SW 1271 (cell line): ENCODE measurements at places on chromosomes 11 and 22.

GRCh38 chr11:88122956-88123355 lies 52.3 kb downstream of the RAB38 start:
- no peak for DNase-seq

DNA sequence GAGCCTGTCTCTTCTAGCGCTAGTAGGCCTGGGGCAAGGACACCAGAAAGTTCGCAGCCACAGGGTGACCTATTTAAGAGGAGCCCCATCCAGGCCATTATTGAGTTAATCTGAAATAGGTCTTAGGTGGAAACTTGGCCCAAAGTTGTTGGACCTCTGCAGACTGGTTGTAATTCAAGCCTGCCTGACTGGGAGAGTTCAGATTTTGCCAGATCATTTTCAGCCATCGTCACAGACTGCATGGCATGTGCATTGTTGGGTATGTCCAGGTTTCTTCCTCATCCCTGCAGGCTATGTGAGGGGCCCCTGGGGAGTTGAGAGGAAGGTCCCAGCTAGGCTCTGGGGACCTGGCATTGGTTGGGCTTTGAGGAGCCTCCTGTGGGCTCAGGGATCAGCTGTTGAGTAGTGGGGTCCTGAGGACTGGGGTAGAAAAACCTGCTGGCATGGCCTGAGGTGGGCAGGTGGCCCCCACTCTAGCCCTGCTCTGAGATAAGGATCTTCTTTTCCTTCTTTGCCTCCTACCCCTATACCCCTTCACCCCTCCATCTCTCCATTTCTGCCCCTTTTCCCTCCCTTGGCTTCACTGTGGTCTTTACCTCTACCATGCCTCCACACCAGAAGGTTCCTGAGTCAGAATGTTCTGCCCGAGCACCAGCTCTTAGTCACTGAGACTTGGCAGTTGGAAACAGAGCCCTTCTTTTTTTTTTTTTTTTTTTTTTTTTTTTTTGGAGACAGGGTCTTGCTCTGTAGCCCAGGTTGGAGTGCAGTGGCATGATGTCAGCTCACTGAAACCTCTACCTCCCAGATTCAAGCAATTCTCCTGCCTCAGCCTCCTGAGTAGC lies 112.7 kb downstream of the MORC2 start:
- no peak for DNase-seq

DNA sequence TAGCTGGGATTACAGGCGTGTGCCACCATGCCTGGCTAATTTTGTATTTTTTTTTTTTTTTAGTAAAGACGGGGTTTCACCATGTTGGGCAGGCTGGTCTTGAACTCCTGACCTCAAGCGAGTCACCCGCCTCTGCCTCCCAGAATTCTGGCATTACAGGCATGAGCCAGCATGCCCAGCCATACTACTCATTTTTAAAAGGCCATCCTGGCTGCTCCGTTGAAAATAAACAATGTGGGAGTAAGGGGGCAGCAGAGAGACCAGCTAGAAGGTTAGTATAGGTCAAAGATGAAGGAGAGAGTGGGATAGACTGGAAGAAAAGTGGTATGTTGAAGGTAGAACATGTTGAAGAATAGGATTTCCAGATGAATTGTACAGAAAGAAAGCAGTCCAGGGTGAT lies 17.6 kb upstream of the LIN7C start:
- DNase-seq, result peak; percentile 31

- DNase-seq, result no peak
Observed at GRCh38 chr22:40290516-40290915, 55.8 kb upstream of the ADSL start.

DNA sequence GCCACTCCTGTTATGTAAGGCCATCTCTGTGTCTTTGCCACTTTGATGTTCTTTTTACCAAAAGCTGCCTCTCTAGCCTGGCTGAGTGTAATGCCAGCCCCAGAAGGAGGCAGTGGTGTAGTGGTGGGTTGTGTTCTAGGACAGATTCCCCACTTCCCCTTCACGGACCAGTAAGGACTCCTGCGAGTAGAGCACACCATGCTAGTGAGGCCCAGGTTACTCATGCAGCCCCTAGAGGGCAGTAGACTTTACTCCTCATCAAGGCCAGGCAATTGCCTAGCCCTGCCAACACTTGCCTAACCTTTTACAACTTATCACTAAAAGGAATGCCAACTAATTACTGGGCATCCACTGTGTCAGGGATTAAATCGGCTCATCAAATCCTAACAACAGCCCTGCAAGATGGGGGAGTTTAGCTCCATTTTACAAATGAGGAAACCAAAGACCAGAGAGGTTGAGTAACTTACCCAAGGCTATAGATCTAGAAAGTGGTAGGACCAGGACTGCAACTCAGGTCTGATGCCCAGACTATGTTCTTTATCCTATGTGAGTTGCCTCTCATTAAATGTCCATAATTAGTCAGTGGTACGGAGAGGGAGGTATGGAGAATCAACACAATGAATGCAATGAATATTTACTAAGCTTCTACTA lies 75.3 kb downstream of the APIP start:
- DNase-seq, result peak; percentile 28

DNA sequence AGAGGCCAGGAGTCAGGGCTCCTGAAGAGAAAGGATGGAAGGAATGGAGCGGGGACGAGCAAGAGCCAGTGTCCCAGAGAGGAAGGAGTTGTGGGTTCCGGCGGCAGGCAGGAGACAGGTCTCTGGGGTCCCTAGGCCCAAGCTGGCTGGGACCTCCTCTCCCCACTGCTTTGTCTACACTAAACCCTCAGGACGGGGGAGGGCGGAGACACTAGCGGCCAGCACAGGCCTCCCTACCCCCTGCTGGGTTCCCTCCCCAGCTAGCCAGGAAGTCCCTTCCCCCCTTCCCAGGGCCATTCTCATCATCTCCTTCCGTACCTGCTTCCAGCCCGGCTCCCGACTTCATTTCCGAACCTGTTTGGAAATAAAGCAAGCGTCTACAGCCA lies 79.5 kb downstream of the ST3GAL4 start:
- no peak for DNase-seq

DNA sequence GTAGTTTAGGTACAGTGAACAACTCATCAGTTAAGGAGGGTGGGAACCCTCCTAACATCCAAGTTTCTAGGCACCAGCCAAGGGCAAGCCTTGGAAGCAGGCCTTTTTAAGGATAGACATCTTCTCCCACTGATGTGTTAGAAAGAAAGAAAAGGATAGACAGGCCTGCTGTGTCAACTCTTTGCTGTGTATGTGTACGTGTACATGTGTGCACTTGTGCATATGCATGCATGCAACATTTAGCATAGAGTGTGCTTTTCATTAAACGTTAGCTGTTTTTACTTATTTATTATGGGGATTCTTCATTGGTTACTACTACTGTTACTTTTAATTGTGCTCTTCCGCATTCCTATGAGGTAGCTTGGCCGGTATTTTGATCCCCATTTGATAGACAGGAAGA lies 36.1 kb downstream of the RNF169 start:
- no peak for DNase-seq

DNA sequence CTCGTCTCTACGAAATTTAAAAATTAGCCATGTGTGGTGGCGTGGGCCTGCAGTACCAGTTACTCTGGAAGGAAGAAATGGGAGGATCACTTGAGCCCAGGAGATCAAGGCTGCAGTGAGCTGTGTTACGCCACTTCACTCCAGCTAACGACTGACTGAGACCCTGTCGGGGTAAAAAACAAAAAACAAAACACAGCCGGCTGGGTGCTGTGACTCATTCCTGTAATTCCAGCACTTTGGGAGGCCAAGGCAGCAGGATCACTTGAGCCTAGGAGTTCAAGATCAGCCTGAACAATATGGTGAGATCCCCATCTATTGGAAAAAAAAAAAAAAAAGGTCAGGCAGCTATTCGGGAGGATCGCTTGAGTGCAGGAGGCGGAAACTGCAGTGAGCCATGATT lies 2.4 kb downstream of the PAFAH1B2 start:
- DNase-seq, result no peak

DNA sequence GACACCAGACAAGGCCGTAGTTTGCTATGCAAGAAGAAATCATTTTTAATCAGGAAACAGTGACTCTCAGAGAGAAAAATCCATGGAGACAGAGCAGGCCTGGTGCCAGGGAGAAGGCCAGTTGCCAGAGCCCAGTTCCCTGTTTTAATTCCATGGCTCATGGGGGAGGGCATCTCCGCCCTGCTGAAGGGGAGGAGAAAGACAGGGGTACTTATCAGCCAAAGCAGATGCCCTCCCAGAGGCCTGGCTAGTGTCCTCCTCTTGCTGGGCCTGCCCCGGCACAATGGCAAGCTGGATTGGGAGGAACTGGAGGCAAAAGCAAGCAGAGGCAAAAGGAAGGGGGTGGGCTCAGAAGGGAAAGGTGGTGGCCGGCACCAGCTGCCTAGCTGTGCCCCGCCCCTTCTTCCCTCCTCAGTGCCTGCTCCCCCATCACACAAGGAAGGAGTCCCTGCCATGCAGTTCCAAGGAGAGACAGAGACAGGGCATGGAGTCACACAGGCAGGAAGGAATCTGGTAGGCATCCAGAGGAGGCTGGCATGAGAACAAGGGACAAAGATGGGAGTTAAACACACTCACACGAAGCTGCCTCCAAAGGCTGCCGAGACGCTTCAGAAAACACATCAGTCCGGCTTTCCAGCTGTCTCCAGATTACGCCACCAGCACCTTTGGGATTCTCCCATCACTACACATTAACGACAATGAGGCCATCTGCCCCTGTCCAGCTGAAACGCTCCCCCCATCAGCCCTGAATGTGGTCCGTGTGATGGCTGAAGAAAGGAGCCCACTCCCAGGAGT lies 591.8 kb downstream of the BUD13 start:
- DNase-seq, result no peak

DNA sequence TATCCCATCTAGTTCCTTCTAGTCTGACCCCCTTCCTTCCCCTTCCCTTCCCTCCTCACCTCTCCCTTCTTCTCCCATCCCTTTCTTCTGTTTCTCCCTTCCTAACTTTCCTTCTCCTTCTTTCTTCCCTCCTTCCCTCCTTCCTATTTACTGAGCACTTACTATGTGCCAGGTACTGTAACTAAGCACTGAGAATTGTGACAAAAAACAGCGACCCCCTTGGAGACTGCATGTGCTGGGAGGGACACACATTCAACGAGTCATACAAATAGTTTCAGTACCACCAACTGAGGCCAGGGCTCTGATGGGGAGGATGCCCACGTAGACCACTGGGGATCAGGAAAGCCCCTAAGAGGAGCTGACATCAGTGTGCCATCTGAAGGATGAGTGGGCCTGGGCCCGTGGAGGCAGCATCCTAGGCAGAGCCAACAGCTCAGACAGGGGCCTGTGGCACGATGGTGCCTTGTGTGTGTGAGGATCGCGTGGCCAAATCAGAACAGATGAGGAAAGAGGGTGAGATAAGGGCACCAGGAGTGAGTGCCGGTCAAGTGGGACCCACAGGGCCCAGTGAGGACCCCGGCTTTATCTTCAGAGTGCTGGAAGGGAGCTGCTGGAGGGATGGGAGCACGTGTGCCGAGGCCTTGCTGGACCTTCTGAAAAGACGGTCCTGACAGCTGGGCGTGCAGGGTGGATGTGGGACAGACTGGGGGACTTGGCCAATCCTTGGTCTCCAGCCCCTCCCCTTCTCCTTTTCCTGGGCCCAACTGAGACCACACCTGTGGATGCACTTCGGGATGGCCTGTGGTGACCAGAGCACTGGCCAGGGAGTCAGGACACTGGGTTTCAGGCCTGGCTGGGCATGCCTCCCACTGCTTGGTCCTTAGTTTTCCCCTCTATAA lies 38.4 kb upstream of the CRYBB3 start:
- DNase-seq, result no peak

DNA sequence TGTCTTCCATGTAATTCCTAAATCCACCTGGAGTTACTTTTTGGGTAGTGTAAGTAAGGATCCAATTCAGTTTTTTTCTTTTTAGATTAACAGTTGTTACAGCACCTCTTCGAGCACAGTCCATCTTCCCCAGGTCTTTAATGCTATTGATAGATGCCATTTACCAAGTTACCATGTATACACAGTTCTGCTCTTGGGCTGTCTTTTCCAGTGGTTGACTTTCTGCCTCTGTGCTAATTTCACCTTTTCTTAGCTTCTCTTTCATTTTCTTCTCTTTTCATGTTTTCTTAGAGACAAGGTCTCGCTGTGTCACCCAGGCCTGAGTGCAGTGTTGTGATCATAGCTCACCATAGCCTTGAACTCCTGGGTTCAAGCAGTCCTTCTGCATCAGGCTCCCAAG lies 12.0 kb downstream of the ATXN10 start:
- no peak for DNase-seq

GRCh38 chr11:15123849-15124248 lies 9.1 kb downstream of the INSC start:
- peak; percentile 57 for DNase-seq

- DNase-seq, result peak; percentile 18
Observed at GRCh38 chr11:11786771-11787170, 55.0 kb upstream of the USP47 start.

- no peak for DNase-seq
Observed at GRCh38 chr22:17827466-17827865, 53.2 kb upstream of the BID start.

DNA sequence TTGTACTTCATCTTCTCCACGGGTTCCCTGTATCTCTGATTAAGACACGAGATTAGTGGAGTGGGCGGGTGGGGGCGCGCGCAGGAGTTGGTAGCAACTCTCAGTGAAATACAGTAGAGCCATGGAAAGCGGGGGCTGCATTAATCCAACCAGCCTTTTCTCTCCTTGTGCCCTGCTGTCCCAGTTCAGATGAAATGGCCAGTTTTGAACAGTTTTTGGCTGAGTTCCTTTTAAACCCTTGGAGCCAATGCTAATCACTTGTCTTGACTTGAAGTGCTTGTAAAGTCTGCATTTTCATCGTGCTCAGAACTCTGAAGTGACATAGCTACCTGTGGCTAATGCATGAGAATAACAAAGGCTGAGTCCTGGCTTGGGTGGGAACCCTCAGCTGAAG lies 734 bp upstream of the TMEM123 start:
- DNase-seq, result no peak

DNA sequence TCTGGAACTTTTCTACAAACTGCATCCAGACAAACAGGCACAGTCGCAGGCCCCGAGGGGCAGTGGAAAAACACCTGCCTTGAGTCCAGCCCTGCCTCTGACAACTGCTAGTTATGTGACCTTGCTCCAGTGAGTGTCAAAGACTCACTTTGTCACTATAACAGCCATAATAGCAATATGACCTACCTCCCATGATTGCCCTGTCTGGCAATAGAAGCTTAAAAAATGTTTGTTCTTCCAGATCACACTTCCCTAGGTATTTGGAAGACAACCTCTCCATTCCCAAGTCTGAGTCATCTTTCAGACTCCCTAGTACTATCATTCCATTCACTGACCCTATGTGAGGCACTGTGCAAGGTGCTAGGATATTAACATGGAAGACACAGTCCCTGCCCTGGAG lies 74.5 kb downstream of the RPL27A start:
- DNase-seq, result no peak

DNA sequence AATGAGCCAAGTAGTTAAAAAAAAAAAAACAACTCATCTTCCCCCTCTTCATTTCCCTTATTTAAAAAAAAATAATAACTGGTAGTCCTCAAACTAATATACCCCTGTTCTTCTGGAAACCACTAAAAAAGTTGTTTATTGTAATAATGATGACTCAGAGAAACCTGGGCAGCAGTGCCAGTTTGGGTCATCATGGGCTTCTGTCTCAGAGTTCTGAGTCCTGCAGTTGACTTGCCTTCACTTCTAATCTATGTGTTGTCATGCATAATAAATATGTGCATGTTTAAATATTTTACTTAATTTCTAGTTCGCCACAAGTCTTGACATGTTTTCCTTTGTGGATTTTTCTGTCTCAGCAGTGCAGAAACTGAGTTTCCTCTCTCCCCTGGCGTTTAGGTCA lies 46.8 kb downstream of the PPP2R1B start:
- DNase-seq, result no peak

GRCh38 chr11:128552783-128553661 lies 34.3 kb downstream of the ETS1 start:
- DNase-seq, result no peak

- DNase-seq, result no peak
Observed at GRCh38 chr11:18697576-18697975, 1.0 kb upstream of the TMEM86A start.
